ENCODE measurements at places on chromosomes 6 and 20. TPM values are rescaled to one million over a fixed set of nuclear protein-coding genes. Genes with fewer than 3 reads are reported as not detected.

C20orf202 gene
- not detected for total RNA-seq

BPIFB2 gene
- total RNA-seq: not detected

STK38 gene
- total RNA-seq: 25.7 TPM

DNA sequence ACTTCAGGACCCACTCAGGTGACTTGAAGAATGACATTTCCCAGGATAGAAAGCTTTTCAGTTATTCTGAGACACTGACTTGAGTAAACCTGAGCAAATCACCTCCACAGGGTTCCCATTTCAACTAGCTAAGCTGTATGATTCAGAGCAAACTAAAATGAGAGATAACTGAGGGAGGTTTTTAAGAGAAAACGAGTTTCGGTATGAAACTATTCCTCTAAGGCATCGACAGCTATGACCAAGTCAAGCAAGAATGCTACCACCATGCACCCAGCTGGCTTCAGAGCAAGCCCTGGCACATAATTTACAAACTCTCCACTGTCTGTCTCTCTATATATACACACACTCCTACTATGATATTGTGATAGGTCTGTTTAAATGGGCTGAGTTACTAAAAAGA lies 75.4 kb downstream of the PERP start:
- H3K4me3 ChIP-seq: no peak overlapping the region
- peaks cover 27% of the 10 kb centered on the region for H3K4me1 ChIP-seq
- no peaks in the 10 kb centered on the region for H3K27me3 ChIP-seq
- H3K36me3 ChIP-seq: no peaks in the 10 kb centered on the region
- peak; percentile 27 for DNase-seq

GRCh38 chr20:61391812-61392520 lies 139.9 kb downstream of the CDH4 start:
- H3K27ac ChIP-seq: no peak overlapping the region
- DNase-seq: no peak
- H3K4me3 ChIP-seq: no peak overlapping the region
- no peaks in the 10 kb centered on the region for H3K4me1 ChIP-seq
- no peaks in the 10 kb centered on the region for H3K36me3 ChIP-seq

DNA sequence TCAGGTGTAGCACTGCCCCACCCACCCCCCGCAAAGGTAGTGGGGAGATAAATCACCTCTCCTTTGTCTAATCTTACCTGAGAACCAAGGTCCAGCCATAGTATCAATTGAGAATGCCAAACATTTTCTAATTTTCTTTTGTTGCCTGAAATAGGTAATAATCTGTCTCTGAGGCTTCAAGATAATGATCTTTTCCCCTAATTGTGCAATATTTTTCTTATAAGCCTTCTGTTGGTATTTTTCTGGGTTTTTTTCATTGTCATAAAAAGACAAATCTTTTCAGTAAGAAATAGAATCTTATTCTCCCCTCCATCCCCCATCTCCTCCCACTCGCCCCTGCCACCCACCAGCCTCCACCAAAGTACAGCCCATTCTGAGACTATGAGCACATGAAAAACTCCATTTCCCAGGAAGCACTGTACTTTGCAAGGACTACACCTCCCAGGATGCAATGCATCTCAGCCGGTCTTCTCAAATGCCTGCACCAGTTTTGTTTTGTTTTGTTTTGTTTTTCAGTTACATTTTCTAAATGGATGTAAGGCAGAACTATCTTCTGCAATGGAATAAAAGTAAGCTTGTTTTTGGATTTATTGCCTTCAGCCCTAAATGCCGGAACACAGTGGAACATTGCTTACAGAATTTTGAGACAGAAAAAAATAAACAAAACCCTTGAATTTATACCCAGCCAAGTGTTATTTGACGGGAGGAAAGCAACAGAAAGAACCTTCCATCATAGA lies 268.0 kb downstream of the TFAP2A start:
- DNase-seq: peak; percentile 49
- peak overlapping the region; percentile 55 for H3K4me3 ChIP-seq
- H3K4me1 ChIP-seq: peaks cover 3% of the 10 kb centered on the region
- no peaks in the 10 kb centered on the region for H3K36me3 ChIP-seq
- H3K27ac ChIP-seq: no peak overlapping the region

- H3K27me3 ChIP-seq: no peaks in the 10 kb centered on the region
- no peaks in the 10 kb centered on the region for H3K4me1 ChIP-seq
- DNase-seq: no peak
- no peaks in the 10 kb centered on the region for H3K36me3 ChIP-seq
- H3K27ac ChIP-seq: no peak overlapping the region
Observed at GRCh38 chr6:77019081-77019480, 444.2 kb downstream of the HTR1B start.

DNA sequence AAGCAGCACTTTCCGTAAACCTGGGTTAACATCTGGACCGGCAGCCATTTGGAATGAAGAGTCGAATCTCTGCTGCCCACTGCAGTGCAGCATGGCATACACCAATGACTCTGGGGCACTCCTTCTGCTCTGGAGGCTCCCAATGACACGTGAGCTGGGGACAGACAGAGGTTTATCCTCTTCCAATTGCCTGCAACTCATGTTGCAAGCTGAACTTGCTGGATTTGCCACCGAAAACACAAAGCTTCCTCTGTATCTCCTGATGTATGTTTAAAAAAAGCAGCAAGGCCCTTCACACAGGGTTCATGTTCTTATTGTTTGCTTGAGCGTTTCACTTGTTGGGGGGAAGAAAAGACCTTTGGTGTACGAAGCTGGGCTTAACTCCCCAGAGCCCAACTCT lies 10.8 kb downstream of the NCOA5 start:
- H3K4me1 ChIP-seq: no peaks in the 10 kb centered on the region
- H3K4me3 ChIP-seq: no peak overlapping the region
- H3K27me3 ChIP-seq: no peaks in the 10 kb centered on the region
- peaks cover 44% of the 10 kb centered on the region for H3K36me3 ChIP-seq
- no peak overlapping the region for H3K27ac ChIP-seq
- no peak for DNase-seq

DNA sequence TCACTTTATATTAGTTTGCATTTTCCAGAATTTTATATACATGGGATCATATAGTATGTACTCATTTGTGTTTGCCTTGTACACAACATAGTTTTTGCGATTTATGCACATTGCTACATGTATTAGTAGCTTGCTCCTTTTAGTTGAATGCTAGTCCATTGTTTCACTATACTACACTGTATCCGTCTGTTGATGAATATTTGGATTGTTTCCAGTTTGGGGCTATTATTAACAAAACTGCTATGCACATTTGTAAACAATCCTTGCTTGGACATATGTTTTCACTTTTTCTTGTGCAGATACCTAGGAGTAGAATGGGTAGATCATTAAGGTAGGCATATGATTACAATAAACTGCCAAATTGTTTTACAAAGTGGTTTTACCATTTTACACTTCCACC lies 3.9 kb upstream of the LRRC1 start:
- H3K27ac ChIP-seq: no peak overlapping the region
- H3K27me3 ChIP-seq: no peaks in the 10 kb centered on the region
- no peak overlapping the region for H3K4me3 ChIP-seq

DNA sequence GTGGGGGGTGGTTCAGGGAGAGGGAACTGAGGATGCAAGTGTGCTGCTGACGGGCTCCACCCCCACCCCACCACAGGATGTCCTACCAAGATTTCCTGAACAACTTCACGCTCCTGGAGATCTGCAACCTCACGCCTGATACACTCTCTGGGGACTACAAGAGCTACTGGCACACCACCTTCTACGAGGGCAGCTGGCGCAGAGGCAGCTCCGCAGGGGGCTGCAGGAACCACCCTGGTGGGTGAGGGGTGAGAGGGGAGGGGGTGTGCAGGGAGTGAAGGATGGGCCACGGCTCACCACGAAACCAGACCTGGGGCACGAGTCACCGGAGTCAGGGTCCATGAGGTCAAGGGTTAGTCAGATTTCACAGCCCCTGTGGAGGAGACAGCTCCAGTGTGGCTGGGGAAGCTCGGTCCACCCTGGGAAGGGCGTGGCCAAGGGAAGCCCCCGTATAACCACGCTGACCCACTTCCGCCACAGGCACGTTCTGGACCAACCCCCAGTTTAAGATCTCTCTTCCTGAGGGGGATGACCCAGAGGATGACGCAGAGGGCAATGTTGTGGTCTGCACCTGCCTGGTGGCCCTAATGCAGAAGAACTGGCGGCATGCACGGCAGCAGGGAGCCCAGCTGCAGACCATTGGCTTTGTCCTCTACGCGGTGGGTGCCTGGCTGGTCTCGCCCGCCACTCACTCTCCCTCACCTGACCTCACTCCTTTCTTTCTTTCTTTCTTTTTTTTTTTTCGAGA lies 18.3 kb downstream of the CAPN11 start:
- H3K4me3 ChIP-seq: no peak overlapping the region
- no peak for DNase-seq
- H3K27me3 ChIP-seq: no peaks in the 10 kb centered on the region
- no peaks in the 10 kb centered on the region for H3K36me3 ChIP-seq
- peaks cover 17% of the 10 kb centered on the region for H3K4me1 ChIP-seq

DNA sequence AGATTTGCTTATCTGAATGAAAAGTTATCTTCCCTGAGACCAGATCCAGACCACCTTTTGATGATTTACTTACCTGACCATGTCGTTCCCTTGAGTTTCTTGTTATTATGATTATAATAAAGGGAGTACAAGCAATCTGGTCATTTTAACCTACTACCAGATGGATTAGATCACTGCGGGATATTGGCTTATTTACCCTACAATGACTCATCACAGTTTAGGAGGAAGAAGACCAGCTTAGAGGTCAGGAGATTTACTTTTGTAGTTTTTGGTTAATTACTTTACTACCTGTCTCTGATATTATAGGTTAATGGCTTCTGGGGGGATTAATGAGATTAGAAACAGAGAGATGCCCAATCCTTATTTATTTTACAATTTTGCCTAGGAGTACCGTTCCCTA lies 10.7 kb downstream of the PKIB start:
- peak; percentile 75 for DNase-seq
- 0 out of 2 replicates have a peak, but pooled peaks cover 6% of the 10 kb centered on the region for H3K36me3 ChIP-seq
- H3K4me1 ChIP-seq: peaks cover 25% of the 10 kb centered on the region
- H3K27me3 ChIP-seq: no peaks in the 10 kb centered on the region
- H3K27ac ChIP-seq: peak overlapping the region; percentile 58

DNA sequence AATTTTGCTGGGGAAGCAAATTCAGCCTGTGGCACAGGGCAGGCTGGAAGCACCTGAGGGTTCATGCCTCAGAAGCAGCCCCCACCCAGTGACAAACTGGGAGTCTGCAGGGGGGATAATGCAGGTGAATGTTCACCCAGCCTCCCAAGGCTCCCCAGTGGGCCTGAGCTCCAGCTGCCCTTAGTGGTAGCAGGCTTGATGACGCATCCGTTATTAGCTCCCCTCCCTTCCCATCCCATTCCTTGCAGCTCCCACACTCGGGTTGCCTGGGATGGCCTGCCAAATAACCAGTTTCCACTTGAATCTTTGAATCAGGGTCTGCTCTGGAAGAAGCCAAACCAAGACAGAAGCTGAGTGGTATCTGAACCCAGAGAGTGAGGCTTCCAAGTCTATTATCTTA lies 15.8 kb downstream of the KCNK15 start:
- H3K27me3 ChIP-seq: peaks cover 34% of the 10 kb centered on the region
- DNase-seq: no peak
- H3K4me1 ChIP-seq: no peaks in the 10 kb centered on the region
- no peak overlapping the region for H3K27ac ChIP-seq
- H3K4me3 ChIP-seq: no peak overlapping the region

- H3K36me3 ChIP-seq: no peaks in the 10 kb centered on the region
- no peak overlapping the region for H3K4me3 ChIP-seq
- no peaks in the 10 kb centered on the region for H3K27me3 ChIP-seq
Observed at GRCh38 chr6:169188475-169188874, 65.2 kb downstream of the THBS2 start.

DNA sequence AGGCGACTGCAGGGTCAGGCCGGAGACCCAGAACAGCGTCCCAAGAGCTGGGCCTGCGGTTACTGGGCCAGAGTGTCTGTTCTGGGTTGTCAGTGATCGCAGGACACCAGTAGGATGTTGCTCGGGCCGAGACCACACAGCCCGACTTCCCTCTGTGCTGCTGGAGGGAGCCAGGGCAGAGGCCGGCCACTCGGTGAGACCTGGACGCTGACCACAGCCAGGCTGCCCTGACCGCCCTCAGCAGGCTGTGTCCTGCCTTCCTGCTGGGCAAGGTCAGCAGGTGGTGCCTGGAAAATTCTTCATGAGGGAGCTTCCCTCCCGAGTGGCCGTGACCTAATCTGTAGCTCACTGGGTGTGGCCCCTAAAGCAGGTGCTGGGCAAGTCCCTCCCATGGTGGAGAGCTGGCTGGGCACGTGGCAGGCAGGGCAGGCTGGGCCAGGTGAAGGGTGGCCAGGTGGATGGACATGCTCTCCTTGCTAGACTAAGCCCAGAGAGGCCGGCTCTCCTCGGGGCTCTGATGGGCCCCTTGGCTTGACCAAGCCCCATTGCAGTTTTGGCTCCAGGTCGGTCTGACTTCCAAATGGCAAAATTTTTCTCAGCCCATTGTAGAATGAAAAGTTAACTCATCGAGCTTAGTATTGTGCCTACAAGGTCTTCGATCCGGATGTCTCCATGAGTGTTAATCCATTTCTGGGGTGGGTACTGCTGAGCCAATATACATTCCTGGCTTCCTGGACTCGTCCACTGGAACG lies 1.9 kb downstream of the SLCO4A1 start:
- peak; percentile 50 for DNase-seq
- H3K4me3 ChIP-seq: peak overlapping the region; percentile 95
- H3K27ac ChIP-seq: peak overlapping the region; percentile 44
- peaks cover 44% of the 10 kb centered on the region for H3K4me1 ChIP-seq
- H3K36me3 ChIP-seq: peaks cover 33% of the 10 kb centered on the region

DNA sequence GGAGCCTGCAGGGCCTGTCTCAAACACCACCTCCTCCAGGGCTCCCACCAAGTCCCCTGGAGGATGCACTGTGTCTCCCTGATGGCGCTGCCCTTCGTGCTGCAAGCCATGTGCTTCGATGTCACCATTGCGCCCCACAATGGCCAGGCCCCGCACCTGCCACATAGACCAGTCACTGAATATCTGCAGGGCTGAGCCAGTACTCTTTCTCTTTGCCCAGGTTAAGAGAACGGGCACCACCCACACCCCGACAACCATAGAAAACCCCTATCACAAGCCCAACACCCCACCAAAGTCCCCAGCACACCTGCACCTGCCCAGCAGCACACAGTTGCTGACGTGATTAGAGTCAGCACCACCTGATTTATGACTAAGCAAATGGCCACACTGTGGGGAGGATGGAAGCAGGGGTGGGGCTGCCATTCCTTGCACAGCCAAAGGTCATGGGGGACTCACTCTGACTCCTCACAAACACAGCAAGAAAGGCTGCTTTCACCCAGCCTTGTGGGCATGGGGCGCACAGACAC lies 104.3 kb downstream of the SLC23A2 start:
- H3K27ac ChIP-seq: peak overlapping the region; percentile 83
- H3K27me3 ChIP-seq: no peaks in the 10 kb centered on the region
- peak; percentile 66 for DNase-seq
- peaks cover 44% of the 10 kb centered on the region for H3K4me1 ChIP-seq
- H3K4me3 ChIP-seq: no peak overlapping the region

DNA sequence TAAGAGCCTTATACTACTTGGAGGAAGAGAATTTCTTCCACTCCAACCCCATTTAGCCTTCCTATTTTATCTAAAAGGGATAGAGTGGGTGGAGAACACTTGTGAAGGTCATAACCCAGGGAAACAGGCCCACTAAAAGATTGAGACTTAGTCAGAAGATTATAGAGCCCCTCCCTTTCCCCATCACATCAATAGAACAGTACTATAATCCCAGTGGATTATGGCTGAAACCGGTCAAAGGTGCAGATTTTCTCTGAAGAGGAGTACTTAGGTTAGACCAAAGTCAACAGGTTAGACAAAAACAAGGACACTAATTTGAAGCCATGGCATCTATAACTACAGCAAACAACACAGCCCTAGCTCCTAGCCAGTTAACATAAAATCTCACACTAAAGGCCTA lies 330.9 kb upstream of the NOX3 start:
- no peak overlapping the region for H3K27ac ChIP-seq
- H3K27me3 ChIP-seq: no peaks in the 10 kb centered on the region
- DNase-seq: no peak
- peaks cover 26% of the 10 kb centered on the region for H3K4me1 ChIP-seq
